Glutamatergic neuron (in vitro differentiated cells): ENCODE measurements at places on chromosomes 4 and X.

GRCh38 chr4:38560340-38560739 is 103.7 kb upstream of the KLF3 start:
- H3K27me3 ChIP-seq, result peaks cover 3% of the 10 kb centered on the region
- peaks cover 9% of the 10 kb centered on the region for H3K4me1 ChIP-seq
- no peak overlapping the region for H3K4me3 ChIP-seq

GRCh38 chrX:9885150-9885549 is 82.0 kb upstream of the CLDN34 start:
- peaks cover 16% of the 10 kb centered on the region for H3K4me1 ChIP-seq
- H3K27me3 ChIP-seq, result peaks cover 2% of the 10 kb centered on the region
- no peak overlapping the region for H3K27ac ChIP-seq
- DNase-seq, result peak; percentile 76
- H3K4me3 ChIP-seq, result no peak overlapping the region

DNA sequence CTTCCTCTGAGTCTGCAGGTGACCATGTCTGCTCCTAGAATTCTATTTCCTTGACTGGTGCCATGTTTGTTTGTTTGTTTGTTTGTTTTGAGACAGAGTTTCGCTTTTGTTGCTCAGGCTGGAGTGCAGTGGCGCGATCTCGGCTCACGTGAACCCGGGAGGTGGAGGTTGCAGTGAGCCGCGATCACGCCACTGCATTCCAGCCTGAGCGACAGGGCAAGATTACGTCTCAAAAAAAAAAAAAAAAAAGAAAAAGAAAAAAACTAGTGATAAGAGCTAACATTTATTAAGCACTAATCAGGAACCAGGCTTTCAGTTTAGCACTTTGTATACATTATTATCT is 7.2 kb downstream of the SAT1 start:
- H3K4me3 ChIP-seq, result no peak overlapping the region
- peaks cover 5% of the 10 kb centered on the region for H3K4me1 ChIP-seq
- no peak for DNase-seq

GRCh38 chrX:9874483-9874882 is 88.3 kb downstream of the SHROOM2 start:
- no peak overlapping the region for H3K4me3 ChIP-seq
- H3K4me1 ChIP-seq, result peaks cover 21% of the 10 kb centered on the region
- H3K27ac ChIP-seq, result no peak overlapping the region
- H3K36me3 ChIP-seq, result no peaks in the 10 kb centered on the region

GRCh38 chrX:149208307-149208706 is 296.8 kb downstream of the IDS start:
- no peak overlapping the region for H3K27ac ChIP-seq
- H3K27me3 ChIP-seq, result no peaks in the 10 kb centered on the region
- no peaks in the 10 kb centered on the region for H3K4me1 ChIP-seq
- H3K36me3 ChIP-seq, result no peaks in the 10 kb centered on the region
- DNase-seq, result no peak
- no peak overlapping the region for H3K4me3 ChIP-seq

- no peak overlapping the region for H3K27ac ChIP-seq
- no peak overlapping the region for H3K4me3 ChIP-seq
- H3K36me3 ChIP-seq, result no peaks in the 10 kb centered on the region
- DNase-seq, result no peak
- H3K27me3 ChIP-seq, result no peaks in the 10 kb centered on the region
Measured at GRCh38 chr4:21726255-21726815, 222.2 kb downstream of the KCNIP4 start.

DNA sequence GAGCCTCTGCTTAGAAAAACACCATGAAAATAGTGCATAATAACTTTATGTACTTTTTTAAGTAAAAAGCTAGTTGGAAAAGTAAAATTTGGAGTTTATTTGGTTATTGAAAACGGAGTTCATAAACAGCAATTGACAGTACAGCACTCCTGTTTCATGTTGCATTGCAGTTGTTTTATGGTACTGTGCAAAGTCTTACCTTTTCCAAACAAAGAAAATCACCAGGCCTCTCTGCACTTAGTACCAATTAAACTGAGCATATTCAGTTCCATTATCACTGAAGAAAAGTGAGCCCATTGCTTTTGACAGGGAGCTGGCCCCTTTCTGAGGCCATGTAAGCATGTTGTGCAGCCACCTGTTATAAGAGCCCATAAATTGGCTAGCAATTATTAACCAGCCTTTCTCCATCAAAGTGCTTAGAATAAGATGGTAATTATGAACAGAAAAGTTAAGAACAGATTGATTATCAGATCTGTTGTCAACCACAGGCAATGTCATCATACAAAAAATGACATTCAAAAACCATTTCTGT is 376.6 kb upstream of the EMCN start:
- no peak overlapping the region for H3K4me3 ChIP-seq
- DNase-seq, result no peak
- H3K4me1 ChIP-seq, result no peaks in the 10 kb centered on the region
- H3K27me3 ChIP-seq, result no peaks in the 10 kb centered on the region
- H3K27ac ChIP-seq, result no peak overlapping the region
- no peaks in the 10 kb centered on the region for H3K36me3 ChIP-seq

DNA sequence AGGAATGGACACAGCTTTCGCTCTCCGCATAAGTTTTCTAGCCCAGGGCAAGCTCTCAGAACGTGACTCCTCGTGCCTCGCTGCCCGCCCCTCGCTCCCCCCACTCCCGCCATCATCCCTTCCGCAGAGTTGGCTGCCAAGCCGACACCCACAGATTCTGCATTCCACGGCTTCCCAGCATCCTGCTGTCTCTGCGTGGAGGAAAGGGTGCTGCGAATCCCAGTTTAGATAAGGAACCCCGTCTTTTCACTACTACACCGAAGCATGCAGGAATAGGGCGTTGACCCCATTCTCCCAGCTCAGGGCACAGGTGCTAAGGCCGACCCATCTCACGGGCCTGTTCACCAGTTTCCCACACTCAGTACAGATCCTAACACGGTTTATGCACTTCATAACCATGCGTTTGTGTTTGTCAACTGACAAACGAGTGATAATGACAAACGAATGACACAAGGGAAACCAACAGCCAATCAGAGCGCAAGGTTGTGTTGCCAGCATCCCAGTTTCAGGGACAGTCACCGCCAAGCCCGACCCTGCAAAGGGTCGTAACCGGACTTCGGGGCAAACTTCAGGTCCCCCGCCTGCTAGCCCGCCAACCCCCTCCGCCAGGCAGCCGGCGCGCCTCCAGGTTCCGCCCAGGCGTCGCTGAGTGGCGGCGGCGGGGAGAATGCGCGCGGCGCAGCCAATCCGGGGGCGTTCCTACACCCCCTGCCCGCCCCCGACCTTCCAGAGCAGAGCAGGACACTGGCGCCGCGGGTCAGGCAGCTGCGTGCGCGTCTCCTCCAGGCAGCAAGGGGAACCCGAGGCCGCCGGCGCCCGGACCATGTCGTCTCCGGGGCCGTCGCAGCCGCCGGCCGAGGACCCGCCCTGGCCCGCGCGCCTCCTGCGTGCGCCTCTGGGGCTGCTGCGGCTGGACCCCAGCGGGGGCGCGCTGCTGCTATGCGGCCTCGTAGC is at the start of gene CYP2U1:
Gene CYP2U1, plus strand, starts transcription at position 729 of the 954 bp plus-strand sequence. Its CDS starts 95 bp downstream, at position 824.
- H3K4me3 ChIP-seq, result peak within 1 kb of the TSS; percentile 95
- DNase-seq, result peak; percentile 89
- H3K27ac ChIP-seq, result no peak within 1 kb of the TSS
- peaks cover 2% of the 10 kb centered on the region for H3K27me3 ChIP-seq
